ENCODE measurements at places on chromosomes 12 and 14. TPM values are rescaled to one million over a fixed set of nuclear protein-coding genes. Genes with fewer than 3 reads are reported as not detected.

GRCh38 chr12:95497031-95497430 is 23.1 kb downstream of the METAP2 start:
- DNase-seq = no peak

GRCh38 chr12:41460906-41461305 is 272.8 kb downstream of the PDZRN4 start:
- DNase-seq = no peak

DNA sequence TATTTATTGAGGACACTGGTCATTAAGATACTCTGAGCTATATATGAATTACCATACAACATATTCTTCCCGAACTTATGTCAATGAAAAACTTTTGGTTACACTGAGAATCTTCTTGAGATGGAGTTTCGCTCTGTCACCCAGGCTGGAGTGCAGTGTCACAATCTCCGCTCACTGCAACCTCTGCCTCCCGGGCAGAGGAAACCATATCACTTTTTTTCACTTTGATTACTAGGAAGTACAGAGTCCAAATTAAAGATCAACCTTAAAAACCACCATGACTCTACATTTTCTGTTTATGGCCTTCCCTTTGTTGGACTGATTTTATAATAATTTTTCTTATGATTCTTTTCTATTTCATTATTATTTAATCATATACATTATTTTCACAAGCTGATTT is 336.5 kb downstream of the FSCB start:
- DNase-seq = no peak

Gene FZD10
- not detected for total RNA-seq

Gene SPIC
- not detected for total RNA-seq

DNA sequence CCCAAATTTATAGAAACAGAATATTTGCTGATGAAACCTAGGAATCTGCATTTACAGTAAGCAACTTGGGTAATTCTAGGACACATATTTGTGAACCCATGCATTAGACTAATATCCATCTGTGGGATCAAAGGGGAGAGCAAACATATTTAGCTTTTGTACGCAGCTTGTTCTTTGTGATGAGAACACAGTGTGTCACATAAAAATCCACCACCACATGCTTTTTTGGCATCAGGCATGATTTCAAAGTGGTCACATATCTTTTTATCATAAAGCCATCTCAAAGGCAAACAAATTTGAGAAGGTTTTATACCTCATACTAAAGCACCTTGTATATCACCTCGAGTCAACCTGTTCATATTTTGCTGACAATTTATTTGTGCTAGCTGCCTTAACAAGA is 15.7 kb downstream of the DNAL1 start:
- no peak for DNase-seq

GRCh38 chr12:64713376-64713775 is 45.8 kb downstream of the GNS start:
- DNase-seq = no peak

GRCh38 chr14:100618763-100619320 is 31.6 kb upstream of the BEGAIN start:
- DNase-seq = no peak

Gene CCDC92
- 7.7 TPM for total RNA-seq

Gene CLEC6A
- total RNA-seq = not detected

DNA sequence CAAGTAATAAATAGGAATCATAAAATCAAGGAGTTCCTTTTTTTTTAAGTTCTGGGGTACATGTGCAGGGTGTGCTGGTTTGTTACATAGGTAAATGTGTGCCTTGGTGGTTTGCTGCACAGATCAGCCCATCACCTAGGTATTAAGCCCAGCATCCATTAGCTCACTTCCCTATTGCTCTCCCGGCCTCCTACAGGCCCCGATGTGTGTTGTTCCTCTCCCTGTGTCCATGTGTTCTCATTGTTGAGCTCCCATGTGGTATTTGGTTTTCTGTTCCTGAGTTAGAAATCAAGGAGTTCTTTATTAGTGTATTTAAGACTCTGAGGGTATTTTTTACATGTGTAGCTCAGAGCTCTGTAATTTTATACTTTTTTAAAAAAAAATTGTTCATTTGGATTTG is 86.0 kb downstream of the SCFD1 start:
- DNase-seq = no peak

Gene KIF5A
- total RNA-seq = 0.51 TPM

- DNase-seq = peak; percentile 22
Observed at GRCh38 chr12:98606359-98606988, 13.0 kb downstream of the SLC25A3 start.

GRCh38 chr14:77240336-77240915 is 30.6 kb downstream of the NGB start:
- DNase-seq = no peak

DNA sequence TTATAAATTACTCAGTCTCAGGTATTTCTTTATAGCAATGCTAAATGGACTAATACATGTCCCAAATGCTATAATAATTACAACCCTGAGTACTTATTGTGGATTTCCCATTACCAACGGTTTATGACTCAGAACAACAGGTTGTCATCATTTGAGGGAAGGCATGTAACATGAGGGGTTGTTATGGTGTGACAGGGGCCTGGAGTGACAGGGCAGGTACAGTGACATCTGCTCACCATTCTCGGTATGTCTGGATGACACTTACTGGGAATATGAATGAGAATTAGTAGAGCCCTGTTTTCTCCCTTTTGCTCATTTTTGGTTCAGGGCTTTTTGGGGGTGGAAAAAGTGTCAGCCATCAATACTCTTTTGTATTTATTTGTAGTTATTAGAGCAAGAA is 36.2 kb upstream of the FERMT2 start:
- no peak for DNase-seq

Gene ORAI1
- 8.1 TPM for total RNA-seq

Gene COX8C
- 0.33 TPM for total RNA-seq

DNA sequence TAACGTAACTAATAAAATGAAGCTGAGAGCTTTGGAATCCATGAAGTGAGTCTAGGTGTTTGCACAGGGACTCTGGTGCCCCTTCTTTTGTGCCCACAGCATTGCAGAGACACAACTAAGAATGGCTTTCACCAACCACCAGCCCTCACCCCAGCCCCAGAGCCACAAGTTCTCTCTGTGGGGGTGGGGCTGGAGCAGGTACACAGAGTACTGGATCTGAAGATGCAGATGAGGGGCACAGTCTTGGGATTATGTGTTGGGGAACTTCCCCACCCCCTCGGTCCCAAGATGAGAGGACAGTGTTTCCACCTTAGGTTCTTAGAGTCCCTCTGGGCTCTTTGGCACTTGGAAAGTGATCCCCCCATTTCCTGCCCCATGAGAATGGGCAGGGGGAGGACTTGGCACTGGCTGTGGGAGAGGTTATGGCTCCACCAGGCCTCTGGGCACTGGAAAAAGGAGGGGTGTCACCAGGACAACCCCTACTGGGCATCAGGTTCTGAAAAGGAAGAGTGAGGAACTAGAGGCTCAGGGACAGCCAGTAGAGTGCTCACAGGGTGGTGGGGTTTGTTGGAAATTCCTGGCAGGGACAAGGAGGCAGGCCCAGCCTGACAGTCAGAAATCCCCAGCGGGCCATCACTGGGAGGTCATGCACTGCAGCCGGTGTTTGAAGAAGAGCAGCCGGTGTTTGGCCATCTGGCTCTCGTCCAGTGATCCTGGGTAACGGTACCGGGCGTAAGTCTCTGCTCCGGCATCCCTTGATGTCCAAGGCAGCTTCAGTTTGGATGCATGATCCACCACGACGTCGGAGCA is 6.7 kb downstream of the B4GALNT1 start:
- no peak for DNase-seq

- no peak for DNase-seq
Observed at GRCh38 chr14:90294872-90295271, 36.9 kb downstream of the NRDE2 start.

Gene USP44
- 27.4 TPM for total RNA-seq

GRCh38 chr14:102568115-102568614 is 24.3 kb upstream of the RCOR1 start:
- DNase-seq = no peak

DNA sequence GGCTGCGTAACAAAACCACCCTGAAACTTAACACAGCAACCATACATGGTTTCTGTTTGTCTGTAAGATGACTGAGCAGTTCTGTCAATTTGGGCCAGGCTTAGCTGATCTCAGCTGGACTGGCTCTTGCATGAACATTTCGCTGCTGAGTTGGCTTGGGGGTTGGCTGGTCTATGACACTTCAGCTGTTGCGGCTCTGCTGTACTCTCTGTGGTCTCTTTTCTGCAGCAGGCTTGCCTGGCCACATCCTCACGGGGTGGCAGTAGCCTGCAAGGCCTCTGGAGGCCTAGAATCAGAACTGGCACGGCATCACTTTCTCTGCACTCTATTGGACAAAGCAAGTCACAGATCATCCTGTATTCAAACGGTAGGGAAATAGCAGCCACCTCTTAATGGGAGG is 216.2 kb downstream of the BCL11B start:
- DNase-seq = no peak

DNA sequence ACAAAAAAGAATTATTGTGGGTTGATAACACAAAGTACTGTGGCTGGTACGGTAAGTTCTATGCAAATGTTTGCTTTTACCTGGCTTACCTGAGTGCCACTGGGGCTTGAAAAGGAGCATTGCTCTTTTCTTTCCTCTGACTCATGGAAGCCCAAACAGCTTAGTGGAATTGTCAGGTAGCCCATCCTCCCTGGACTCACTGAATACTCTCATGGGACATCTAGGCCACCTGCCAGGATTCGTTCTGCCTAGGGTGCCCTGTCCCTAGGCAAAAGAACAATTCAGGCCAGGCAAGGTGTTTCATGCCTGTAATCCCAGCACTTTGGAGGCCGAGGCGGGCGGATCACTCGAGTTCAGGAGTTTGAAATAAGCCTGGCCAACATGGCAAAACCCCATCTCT is 22.5 kb upstream of the YAF2 start:
- no peak for DNase-seq

Gene SLC17A8
- not detected for total RNA-seq

- no peak for DNase-seq
Observed at GRCh38 chr12:80846952-80847351, 90.8 kb downstream of the LIN7A start.

DNA sequence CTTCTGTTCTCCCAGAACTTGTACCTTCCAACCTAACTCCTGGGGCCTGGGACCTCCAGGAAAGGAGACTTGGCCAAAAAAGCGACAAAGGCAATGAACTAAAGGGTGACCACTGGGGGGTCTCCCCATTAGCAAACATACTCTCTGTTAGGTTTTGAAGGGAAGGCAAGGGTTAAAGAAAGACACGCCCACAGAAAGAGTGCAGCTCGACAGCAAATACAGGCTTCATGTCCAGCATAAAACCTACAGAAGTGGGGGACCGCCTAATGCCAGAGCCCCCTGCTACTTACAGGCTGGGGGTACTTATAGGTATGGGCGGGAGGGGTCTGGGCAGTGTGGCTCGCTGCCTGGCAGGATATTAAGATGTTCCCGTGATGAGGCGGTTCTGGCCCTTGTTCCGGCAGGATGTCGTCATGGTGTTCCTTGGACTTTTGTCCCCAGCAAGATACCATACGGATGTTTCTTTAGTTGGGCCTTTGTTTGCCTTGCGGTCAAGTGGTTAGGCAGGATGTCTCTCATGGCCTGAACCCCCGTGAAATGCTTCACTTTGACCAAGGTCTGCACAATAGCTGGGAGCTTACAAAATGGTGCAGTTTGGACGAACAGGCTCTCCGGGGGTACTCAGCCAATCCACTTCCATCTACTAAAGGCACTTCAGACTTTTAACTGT is 53.4 kb downstream of the PRMT8 start:
- DNase-seq = no peak

GRCh38 chr14:89060191-89060590 is 235.7 kb downstream of the TTC8 start:
- peak; percentile 5 for DNase-seq

DNA sequence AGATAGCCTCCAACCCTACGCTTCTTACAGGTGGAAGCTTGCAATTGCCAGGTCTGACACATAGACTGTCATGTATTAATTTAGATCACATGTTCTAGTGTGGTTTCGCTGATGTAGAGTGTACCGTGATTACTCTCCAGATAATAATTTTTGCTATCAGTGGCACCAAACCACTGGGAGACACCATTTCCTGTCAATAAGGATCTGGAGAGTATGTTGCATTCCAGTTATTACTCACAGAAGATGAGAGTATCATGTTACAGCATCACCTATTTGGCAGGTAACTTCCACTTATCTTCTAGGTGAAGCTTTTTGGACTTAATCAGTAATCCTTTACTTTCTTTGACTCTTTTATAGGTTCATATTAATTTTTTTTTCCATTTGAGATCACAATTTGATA is 147.2 kb downstream of the HELB start:
- DNase-seq = no peak

GRCh38 chr12:9134981-9135628 is 19.4 kb upstream of the A2M start:
- peak; percentile 92 for DNase-seq

DNA sequence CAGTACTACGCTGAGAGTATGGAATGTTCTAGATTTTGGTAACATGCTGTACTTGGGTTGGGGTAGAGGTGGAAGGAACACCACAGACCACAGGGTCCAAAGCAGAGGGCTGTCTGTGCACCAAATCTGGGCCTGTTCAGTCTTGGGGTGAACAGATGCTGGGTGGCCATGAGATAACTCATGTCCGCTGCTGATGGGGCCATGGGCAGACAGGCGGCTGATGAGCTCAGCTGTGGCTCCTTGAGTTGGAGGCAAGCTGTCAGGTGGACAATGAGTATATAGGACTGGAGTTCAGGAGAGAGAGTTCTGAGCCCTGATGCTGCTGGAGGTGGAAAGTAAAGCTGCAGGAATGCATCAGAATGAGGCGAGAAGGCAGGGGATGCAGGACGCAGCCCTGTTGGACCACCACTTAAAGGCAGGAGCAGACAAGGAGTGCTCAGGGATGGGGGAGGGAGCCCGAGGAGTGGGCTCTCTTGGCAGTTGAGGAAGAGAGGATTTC is 6.2 kb downstream of the SMIM41 start:
- DNase-seq = no peak

GRCh38 chr12:116639765-116640164 is 80.6 kb downstream of the MAP1LC3B2 start:
- DNase-seq = no peak

DNA sequence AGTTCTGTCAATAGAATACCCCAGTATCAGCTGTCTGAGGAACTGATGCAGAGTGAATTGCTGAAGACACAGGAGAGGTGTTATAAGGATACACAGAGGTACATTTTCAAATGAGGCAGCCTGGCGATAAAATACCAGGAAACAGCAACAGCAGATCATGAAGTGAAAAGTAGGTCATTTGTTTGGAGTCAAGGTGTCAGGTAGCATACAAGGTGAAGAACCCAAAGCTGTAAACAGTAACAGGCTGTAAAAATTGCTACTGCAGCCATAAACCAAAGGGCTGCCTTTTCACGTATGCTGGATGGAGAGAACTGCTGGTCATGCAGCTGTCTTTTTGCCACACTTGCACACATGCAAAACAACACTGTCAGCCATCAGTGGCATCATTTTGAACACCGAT is 9.3 kb upstream of the TWF1 start:
- DNase-seq = no peak

DNA sequence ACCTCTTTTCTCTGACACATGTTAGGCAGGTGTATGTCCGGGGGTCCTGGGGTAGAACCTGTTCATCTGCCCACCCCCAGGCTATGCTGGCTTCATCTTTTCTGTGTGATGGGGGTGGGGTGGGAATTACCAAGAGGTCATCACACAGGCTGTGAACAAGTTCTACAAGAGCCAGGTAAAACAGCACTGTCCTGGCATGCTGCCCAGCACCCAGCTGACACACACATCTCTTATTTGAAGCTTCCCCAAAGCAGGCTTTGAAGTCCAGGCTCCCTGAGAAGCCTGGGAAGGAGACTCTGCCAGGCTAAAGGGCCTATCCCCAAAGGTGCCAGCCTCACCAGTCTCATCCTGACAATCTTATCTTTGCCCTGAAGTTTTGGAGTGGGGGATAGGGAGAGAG is 141.1 kb downstream of the ALG10 start:
- DNase-seq = no peak

GRCh38 chr14:52434955-52435354 is 117.3 kb downstream of the TXNDC16 start:
- DNase-seq = no peak

Gene LACRT
- total RNA-seq = not detected
